NCI-H2081 treated with DMSO at 0.1 percent for 48 hours (cell line): ENCODE measurements at places on chromosomes 7 and 10.

DNA sequence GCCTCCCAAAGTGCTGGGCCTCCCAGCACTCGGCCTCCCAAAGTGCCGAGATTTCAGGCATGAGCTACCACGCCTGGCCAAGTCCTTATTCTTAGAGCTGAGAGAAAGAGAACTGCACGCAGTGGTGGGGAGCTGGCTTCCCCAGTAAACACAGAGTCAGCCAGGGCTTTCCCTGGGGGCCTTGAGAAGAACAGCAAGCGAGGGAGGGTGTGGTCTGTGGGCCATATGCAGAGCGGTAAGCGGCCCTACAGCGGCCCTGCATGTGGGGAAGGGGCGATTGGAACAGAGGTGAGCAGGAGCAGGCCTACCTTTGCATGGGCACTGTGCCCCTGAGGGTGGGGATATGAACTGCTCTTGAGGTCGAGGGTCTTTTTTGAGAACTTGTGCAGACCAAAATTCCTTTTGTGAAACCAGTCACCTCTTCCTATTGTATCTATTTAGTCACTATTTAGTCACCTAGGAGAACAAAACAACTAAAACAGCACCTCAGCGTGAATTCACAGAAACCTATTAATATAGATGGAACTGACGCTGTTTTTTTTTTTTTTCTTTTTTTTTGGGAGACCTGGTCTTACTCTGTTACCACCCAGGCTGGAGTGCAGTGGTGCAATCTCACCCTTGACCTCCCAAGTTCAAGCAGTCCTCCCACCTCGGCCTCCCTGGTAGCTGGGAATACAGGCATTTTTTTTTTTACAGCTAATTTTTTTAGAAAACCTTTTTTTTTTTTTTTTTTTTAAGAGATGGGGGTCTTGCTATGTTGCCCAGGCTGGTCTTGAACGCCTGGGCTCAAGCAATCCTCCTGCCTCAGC, 36.9 kb upstream of the SH2D4B start:
- DNase-seq: no peak

DNA sequence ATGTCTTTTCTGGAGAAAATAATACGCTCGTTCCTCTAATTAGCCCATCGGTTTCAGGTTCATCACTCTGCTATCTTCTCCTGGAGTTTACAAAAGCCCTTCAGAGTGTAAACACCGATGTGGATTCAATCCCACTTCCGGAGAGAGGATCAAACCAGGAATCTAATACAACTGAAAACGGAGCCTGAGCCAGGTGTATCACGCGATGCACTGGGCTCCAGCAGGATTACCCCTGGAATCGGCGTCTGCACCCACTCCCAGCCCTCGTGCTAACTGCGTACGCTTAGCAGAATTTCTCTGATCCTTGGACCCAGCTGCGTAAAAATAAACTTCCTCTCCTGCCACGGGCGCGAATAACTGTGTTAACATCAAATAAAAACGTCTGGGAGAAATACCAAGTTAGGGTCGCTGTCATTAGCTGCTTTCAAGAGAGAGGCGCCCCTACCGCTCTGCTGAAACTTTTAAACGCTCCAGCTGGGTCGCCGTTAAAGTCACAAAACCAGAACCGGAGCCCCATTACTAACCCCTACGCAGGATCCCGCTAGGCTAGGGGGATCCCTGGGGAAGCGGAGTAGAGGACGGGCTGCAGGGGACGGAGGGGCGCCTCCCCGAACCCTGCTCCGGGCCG, 502 bp downstream of the ZNF3 start:
- no peak for DNase-seq

DNA sequence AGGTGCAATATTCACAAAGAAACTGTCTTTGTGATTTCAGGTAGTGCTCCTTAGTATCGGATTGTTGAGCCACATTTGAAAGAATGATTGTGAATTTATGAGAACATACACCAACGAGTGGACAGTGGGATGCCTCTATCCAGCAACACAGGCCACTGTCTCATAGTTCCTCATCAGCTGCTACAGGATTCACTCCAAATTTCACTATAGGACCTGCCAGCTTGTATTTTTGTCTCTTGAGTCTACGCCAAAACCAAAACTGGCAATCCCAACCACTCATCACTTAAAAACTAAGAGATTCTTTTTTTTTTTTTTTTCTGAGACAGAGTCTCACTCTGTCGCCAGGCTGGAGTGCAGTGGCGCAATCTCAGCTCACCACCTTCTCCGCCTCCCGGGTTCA, 964.5 kb downstream of the CNTNAP2 start:
- DNase-seq: no peak

DNA sequence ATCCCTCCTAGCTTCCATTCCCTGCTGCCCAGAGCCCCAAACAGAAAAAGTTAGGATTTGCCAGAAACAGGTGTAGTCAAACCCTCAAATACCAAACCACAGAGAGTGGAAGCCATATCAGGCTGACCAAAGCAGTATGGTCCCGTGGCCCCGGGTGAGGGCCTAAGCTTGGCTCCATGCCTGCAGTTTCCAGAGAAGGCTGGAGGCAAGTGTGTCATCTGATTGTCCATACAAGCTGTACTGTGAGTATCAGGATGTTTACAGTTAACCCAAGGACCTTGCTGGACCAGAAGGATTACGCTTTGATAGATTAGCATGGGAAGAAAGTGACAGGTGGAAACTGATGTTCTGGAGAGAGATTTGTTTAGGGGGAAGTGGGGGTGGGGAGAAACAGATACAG, 96.3 kb downstream of the PRKAG2 start:
- no peak for DNase-seq

DNA sequence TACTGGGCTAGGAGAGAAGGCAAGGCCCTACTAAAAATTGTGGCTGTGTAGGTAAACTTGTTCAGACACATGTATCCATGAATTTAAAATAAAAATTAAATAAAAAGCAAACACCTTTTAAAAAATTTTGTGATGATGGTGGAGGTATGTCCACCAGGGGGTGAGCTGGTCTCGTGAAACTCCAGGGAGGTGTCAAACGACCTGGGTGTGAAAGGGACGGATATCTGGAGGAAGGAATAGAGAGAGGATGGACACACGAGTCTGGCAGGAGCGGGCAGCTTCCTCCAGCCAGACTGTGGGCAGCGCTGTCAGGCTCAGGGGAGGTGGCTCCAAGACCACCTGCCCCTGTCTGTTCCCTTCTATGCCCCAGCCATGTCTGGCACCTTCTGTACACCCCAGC, 34.8 kb upstream of the DMBT1 start:
- no peak for DNase-seq

DNA sequence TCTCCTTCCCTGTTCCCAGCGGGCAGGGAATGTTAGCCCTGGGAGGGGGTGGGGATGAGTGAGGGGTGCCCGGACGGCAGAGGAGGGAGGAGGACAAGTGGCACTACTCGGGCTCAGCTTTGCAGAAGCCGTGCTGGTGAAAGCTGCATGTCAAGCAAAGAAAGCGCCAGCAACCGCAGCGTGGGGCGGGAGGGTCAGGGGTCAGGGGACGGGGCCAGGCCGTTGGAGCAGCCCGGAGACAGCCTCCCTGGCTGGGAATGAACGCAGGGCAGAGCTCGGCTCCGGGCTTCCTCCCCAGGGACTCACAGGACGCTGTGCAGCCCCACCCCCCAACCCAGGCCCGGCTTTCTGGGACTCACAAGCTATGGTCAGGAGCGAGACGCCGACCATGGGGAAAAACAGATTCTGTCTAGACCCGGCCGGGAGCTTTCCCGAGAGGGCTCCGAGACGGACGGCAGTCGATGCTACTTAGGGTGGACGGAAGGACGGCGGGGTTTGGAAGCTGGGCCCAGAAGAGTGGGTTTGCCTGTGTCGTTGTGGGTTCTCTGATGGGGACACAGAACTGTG, 113.4 kb downstream of the VIPR2 start:
- DNase-seq: no peak

DNA sequence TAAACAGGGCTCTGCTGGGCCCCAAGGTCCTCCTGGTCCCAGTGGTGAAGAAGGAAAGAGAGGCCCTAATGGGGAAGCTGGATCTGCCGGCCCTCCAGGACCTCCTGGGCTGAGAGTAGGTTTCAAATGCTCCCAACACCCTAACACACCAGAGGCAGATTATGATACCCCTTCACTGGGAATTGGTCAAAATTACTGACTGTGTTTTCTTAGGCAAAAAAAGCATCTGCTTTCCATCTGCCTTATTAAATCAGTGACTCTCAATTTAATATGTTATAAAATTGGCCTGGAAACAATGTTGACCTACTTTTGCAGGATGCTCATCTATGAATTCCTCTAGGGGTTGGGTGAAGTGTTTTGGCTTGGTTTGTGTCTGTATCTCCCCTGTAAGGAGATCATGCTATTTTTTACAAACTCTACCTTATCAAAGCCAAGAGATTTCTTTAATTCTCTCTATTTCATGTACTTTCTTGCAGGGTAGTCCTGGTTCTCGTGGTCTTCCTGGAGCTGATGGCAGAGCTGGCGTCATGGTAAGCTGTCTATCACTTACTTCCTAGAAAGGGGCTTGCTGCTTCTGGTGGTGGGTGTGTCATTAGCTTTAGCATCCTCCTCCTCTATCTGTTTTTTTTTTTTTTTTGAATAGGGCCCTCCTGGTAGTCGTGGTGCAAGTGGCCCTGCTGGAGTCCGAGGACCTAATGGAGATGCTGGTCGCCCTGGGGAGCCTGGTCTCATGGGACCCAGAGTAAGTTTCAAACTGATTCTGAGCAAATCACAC, 15.9 kb downstream of the COL1A2 start:
- DNase-seq: no peak

- no peak for DNase-seq
Measured at GRCh38 chr7:91206361-91206960, 57.8 kb upstream of the FZD1 start.

GRCh38 chr10:133258818-133259601, 17.7 kb downstream of the ADAM8 start:
- no peak for DNase-seq

- no peak for DNase-seq
Measured at GRCh38 chr7:126411032-126411820, 841.5 kb downstream of the GRM8 start.

- no peak for DNase-seq
Measured at GRCh38 chr7:103637094-103637493, 191.1 kb upstream of the SLC26A5 start.

- DNase-seq: no peak
Measured at GRCh38 chr10:113087165-113088029, 137.3 kb downstream of the TCF7L2 start.

DNA sequence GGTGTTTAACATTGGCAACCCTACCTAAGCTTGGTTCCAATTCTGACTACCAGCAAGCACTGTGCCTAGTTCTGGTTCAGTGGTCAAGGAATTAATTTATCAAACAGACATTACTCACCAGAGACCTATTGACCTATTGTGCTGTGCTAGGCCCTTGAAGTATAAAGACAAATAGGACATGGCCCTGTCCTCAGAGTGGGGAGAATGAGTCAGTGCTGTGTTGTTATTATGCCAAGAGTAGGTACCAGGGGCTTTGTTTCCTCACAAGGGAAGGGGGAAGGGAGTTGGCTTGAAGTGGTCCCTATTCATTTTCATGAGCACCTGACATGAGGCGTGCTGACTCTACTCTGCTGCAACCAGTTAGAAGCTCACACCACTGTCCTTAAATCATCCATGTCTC, 62.6 kb upstream of the PLPP4 start:
- no peak for DNase-seq

- DNase-seq: no peak
Measured at GRCh38 chr7:24572016-24572392, 1.2 kb upstream of the PALS2 start.

- DNase-seq: no peak
Measured at GRCh38 chr7:1939434-1940401, 269.6 kb downstream of the ELFN1 start.

DNA sequence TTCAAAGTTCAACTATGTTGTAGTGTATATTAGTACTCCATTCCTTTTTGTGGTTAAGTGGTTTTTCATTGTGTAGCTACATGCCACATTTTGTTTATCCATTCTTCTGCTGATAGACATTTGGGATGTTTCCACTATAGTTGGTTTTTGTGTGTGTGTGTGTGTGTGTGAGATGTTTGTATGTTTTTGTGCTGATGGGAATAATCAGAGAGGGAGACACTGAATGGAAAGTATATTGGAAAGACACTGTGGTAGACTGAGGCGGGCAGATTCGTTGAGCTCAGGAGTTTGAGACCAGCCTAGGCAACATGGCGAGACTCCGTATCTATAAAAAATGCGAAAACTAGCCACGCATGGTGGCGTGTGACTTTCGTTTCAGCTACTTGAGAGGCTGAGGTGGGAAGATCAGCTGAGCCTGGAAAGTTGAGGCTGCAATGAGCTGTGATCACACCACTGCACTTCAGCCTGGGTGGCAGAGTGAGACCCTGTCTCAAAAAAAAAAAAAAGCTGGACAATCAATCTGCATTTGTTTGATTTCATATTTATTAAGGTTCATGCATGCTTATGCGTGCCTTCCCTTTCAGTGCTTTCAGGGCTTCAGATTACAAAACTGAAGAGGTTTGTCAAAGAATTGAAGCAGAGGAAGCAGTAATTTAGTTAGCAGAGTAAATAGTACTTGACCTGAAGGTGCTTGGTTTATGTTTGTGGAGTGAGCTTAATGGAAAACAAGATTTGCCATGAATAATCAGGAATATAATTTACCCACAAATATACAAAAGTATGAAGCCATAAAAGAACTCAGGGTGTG, 14.7 kb downstream of the SEC24C start:
- no peak for DNase-seq

- DNase-seq: no peak
Measured at GRCh38 chr10:12510501-12510941, 161.2 kb downstream of the CAMK1D start.

- no peak for DNase-seq
Measured at GRCh38 chr10:1874533-1874932, 137.2 kb upstream of the ADARB2 start.

- DNase-seq: no peak
Measured at GRCh38 chr10:26637521-26638275, 59.8 kb upstream of the PDSS1 start.

GRCh38 chr10:131436458-131436857, 124.9 kb upstream of the TCERG1L start:
- DNase-seq: no peak

GRCh38 chr10:18689498-18689897, 30.3 kb downstream of the ARL5B start:
- DNase-seq: no peak
